ENCODE measurements at places on chromosomes 16 and 17. TPM values are rescaled to one million over a fixed set of nuclear protein-coding genes. Genes with fewer than 3 reads are reported as not detected.

ZNF423 gene
- 0.72 TPM for polyA plus RNA-seq

KRT40 gene
- not detected for polyA plus RNA-seq

SLC16A3 gene
- 97.7 TPM for polyA plus RNA-seq

UBE2G1 gene
- 55.8 TPM for polyA plus RNA-seq

OTOP2 gene
- not detected for polyA plus RNA-seq

RGS11 gene
- polyA plus RNA-seq: 4.4 TPM

TNS4 gene
- 0.44 TPM for polyA plus RNA-seq

PHOSPHO1 gene
- polyA plus RNA-seq: not detected

TBX21 gene
- polyA plus RNA-seq: not detected

CNGB1 gene
- not detected for polyA plus RNA-seq

CACNA1H gene
- not detected for polyA plus RNA-seq

VAT1L gene
- 6.4 TPM for polyA plus RNA-seq

SLFN12L gene
- not detected for polyA plus RNA-seq

TMEM107 gene
- polyA plus RNA-seq: 20.9 TPM

CDRT4 gene
- polyA plus RNA-seq: 4.1 TPM

NEUROD2 gene
- polyA plus RNA-seq: not detected

IFT20 gene
- polyA plus RNA-seq: 116 TPM

MYH1 gene
- polyA plus RNA-seq: 0.10 TPM

KCNG4 gene
- polyA plus RNA-seq: not detected

TBC1D3H gene
- not detected for polyA plus RNA-seq

KRT16 gene
- 0.90 TPM for polyA plus RNA-seq

FMNL1 gene
- polyA plus RNA-seq: 1.7 TPM

FOXJ1 gene
- not detected for polyA plus RNA-seq

SLC25A19 gene
- 6.8 TPM for polyA plus RNA-seq

ELMO3 gene
- polyA plus RNA-seq: not detected

NAGS gene
- polyA plus RNA-seq: 2.3 TPM

CSH2 gene
- not detected for polyA plus RNA-seq

LRRC75A gene
- 0.54 TPM for polyA plus RNA-seq

TMEM220 gene
- polyA plus RNA-seq: 9.5 TPM

SPHK1 gene
- polyA plus RNA-seq: 72.3 TPM
